ENCODE measurements at places on chromosomes 12 and 14.
A peak's percentile ranks its signal among the peaks of the same experiment; 100 is the strongest.

DNA sequence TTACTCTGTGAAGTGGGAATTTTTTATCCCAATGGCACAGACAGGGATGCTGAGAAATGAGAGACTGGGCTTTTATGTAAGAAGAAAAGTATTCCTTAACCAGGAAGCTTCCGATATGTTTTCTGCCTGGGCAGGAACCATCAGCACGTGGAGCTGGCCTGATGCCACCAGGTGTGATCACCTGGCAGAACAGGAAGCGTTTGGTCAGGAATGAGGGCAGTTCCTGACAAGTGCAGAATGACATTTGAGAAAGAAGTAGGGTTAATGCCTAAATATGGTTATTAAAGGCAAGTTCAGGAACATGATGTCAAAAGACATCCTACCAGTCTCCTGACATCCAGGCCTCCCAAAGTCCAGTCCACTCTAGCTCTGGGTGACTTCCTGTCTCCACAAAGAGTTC, 210.3 kb downstream of the NUAK1 start:
- DNase-seq, result no peak

GRCh38 chr12:131147293-131147692, 193.6 kb downstream of the ADGRD1 start:
- DNase-seq, result no peak

DNA sequence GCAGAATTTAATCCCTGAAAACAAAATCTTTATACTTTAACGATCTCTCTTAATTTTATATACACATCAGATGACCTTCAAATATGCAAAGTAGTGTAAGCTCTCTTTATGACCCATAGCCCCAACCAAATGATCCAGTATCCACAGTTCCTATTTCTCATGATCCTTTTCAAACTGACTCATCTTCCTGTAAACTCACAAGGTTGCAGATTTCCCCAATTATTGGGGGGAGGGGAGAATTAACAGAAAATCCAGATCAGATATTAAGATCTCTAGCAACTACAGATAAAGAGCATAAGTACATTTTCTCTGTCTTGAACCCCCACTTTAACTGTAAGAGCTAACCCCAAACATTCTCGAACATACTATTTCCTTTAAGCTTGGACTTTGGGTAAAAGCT, 12.5 kb downstream of the GNS start:
- peak; percentile 18 for DNase-seq

GRCh38 chr12:121530600-121531355, 50.0 kb downstream of the KDM2B start:
- peak; percentile 82 for DNase-seq

GRCh38 chr14:49446801-49447200, 139.4 kb downstream of the RPS29 start:
- DNase-seq, result no peak

DNA sequence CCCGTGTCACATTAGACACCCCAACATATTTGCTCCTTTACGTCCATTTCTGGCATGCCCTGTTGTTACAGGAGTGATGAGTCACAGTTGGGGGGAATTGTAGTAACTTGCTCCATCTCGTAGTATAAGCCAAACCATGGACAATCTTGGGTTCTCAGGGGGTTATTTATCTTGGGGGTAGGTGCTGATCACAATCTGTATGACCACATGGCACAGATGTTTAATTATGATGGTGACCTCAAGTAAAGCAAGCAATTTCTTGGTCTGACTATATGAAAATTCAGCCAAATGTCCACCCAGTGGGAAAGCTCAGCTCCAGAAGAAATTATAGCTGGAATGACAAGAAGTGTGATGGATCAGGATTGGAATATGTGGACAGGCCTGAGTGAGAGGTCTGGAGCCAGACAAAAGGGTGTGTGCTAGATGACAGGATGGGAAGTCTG, 32.1 kb upstream of the STON2 start:
- no peak for DNase-seq

DNA sequence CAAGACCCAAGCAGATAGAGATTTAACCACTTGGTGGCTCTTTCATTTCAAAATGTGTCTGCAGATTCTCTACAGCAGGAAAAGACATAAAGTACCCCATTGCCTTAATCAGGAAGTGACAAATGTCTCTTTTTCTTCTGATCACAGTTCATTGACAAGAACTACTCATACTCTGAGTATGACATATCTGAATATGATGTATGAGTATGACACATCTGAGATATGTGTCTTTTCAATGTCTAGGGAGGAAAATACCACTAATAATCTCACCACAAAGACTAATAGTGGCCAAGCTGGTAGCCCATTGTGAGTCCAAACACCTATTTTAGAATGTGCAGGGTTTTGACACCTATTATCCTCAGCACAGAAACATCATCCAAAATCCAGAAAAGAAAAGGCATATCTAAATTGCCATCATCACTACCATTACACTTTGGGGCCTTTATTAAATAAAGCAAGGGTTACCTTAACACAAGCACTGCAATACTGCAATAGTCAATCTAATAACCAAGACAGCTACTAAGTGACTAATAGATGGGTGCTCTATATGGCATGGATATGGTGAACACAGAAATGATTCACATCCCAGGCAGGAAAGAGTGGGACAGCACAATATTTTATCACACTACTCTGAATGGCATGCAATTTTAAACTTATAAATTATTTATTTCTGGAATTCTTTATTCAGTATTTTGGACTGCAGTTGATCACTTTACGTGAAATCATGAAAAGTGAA, 243.7 kb upstream of the FAR2 start:
- no peak for DNase-seq

- no peak for DNase-seq
Observed at GRCh38 chr12:47237751-47238211, 158.0 kb upstream of the AMIGO2 start.

DNA sequence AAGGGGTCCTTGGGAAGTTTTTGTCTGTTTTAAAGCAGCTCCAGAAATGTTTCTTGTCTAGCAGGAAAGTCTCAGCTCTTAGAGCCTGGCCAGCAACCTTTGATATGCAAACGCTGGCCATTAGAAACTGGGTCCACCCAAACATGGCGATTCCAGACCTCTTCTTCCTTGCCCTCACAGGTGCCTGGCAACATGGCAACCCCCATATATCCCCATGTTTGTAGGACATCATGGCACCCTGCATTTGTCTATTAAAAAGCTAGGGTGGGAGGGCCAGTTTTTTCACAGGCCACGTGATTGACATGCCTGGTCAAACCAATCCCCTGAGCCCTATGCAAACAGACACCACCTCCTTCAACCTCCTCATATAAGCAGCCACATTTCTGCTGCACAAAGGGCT, 848.7 kb upstream of the FOXG1 start:
- no peak for DNase-seq

DNA sequence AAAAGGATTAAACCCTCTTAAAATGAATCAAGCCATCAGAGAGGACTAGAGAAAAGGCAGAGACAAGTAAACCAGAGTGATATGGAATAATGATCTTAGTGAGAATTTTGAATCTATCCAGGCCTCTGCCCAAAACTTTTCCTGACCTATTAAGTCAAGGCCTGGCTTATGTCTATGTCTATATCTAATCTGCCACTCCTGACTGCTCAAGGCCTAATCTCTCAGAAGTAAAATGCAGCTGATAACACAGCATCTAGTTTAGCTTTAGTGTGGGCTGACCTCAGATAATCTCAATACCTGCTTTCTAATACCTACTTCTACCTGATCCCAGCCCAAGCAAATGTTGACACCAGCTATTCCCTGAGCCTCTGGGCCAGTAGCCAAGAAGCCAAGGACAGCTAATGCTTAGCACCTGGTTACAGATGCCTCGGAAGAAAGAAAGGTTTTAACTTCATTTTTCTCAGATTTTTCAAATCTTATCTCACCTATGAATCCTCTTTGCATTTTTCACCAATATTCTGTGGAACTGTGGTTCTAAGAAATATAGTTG, 1472.5 kb upstream of the SEL1L start:
- no peak for DNase-seq

GRCh38 chr14:100042286-100042685, 22.9 kb upstream of the EVL start:
- DNase-seq, result no peak

DNA sequence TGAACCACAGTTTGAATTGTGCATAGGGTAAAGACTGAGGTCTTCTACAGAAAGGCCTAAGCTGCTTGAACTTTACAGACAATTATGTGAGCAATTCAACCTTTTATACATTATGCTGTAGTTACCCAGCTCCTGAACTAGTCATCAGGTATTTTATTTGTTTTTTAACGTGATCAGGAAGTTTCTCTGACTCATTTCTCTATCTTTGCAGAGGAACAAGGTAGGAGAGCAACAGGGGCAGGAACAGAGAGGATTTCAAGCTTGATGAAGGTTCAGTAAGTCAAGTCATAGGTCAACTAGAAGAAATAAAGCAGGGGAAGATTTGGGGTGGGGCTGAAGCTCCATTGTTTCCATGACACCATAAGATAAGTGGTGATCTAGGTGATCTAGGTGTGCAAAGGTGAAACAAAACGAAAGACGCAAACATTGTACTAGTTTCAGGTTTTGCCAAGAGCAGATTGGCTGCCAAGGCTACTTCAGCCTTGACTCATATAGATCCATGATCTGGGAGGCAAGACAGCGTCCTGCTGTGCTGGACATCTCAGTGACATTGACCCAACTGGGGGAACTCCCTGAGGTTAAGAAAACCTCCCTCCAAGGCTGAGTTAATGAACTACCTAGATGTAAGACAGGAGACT, 198.1 kb downstream of the DAD1 start:
- no peak for DNase-seq

DNA sequence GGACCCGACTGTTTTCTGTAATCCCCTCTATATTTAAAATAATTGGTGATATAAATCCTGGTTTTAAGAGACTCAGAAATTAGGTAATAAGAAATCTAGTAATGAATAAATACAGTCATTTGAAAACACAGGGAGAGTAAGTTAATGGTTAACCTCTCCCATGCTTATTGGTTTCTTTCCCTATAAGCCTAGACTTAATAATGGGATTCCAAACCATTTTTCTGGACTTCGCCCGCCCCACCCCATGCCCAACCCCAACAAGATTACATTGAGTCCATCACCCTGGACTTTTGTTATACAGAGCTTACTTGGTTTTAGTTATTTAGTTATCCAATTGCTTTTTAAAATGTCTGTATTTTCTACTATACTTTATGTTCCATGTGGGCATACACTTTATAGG, 98.7 kb downstream of the WIF1 start:
- DNase-seq, result no peak

DNA sequence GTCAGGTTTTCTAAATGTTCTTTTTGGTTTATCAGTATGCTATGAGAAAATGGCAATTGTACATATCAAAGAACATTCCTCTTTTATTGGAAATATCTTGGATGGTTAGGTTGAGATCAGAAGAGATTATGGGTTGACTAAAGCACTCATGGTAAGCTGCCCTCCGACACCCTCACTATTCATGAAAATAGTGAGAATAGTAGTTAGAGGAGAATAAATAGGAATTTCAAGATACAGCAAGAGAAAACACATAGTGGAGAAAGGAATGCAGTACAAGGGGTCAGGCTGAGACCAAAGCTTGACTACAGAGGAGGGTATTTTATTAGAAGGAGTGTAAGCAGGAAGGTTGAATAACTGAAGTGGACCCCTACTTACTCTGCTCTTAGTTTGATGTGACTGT, 112.5 kb downstream of the PTPRQ start:
- no peak for DNase-seq

GRCh38 chr14:102971314-102971713, 48.9 kb downstream of the AMN start:
- DNase-seq, result no peak

DNA sequence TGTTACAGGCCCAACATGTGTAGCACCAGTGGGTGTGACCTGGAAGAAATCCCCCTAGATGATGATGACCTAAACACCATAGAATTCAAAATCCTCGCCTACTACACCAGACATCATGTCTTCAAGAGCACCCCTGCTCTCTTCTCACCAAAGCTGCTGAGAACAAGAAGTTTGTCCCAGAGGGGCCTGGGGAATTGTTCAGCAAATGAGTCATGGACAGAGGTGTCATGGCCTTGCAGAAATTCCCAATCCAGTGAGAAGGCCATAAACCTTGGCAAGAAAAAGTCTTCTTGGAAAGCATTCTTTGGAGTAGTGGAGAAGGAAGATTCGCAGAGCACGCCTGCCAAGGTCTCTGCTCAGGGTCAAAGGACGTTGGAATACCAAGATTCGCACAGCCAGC, 8.6 kb downstream of the BCL2L14 start:
- DNase-seq, result peak; percentile 18

GRCh38 chr12:118013283-118013682, 3.2 kb upstream of the RFC5 start:
- DNase-seq, result no peak

DNA sequence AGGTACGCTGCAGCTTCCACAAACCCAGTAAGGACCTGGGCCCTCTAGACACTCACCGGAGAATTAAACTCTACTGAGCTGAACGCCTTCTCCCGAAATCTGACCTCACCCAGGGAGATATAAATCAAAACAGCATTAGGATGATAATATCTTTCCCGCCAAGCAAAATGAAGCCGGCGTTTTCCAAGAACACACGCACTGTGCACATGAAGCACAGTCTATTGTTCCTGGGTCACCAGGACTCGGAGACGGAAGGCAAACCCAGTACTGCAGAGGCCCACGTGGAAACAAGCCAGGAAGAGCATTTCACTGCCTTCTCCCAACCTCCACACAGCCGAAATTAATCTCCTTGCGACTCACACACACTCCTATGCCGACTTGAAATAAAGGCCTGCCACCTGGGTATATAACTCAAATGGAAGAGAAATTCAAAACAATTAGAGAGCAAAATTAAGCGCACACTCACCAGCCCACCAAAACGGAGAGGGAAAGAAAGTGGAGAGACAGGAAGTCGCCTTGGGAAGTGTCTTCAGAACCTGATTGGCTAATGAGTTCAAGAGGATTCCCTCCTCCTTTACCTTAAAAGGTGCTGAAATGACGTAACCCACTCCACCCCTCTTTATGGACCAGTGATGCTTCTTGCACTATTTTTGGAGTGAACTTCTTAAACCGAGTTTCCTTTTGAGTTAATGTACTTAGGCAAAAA, at the start of gene CCNB1IP1:
Gene CCNB1IP1, minus strand, starts transcription at position 492 of the 706 bp plus-strand sequence. CDS start 16,756 bp downstream, outside the sequence.
- peak; percentile 89 for DNase-seq

DNA sequence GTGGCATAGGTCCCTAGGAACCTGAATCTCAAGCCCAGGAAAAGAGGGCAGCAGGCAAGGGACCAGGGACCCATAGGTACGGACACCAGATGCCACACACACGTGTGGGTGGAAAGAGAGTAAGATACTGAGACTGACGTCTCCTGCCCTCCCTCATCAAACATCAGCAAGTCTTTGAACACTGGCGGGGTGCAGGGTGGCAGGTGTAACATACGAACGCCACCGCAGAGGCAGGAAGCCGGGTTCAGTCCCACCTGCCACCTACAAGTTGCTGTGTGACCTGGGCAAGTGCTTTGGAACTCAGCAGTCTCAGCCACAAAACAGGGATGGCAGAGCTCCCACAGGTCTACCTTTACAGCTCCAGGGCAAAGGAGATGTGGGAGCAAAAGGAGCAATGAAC, 11.1 kb downstream of the ACTN1 start:
- no peak for DNase-seq

DNA sequence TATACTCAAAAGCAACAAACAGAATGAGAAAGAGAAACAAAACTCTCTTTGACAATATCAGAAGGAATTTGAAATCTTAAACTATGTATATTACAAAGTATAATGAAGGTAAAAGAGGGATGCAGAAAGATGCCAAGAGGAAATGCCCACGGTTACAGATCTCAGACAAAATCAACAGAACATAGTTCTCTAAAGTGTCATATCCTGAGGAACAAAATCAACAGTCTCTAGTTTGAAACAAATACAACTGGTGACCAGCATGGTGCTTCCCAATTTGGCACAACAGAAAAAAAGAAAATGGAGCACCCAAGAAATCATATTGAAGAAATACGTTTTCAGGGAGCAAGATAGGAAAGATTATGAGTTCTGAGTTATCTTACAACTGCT, 116.5 kb downstream of the METTL25 start:
- no peak for DNase-seq

All from AG20443 (cell line).